Fibroblast of the aortic adventitia (primary cell): ENCODE measurements at places on chromosomes 4 and X. TPM values are rescaled to one million over a fixed set of nuclear protein-coding genes. Genes with fewer than 3 reads are reported as not detected.

GRCh38 chr4:20248155-20248558 lies 3.5 kb upstream of the SLIT2 start:
- peak; percentile 89 for DNase-seq

- DNase-seq, result peak; percentile 33
Observed at GRCh38 chrX:129534816-129535578, 5.1 kb upstream of the OCRL start.

GRCh38 chr4:73944061-73944875 lies 37.6 kb downstream of the PF4 start:
- peak; percentile 28 for DNase-seq

DNA sequence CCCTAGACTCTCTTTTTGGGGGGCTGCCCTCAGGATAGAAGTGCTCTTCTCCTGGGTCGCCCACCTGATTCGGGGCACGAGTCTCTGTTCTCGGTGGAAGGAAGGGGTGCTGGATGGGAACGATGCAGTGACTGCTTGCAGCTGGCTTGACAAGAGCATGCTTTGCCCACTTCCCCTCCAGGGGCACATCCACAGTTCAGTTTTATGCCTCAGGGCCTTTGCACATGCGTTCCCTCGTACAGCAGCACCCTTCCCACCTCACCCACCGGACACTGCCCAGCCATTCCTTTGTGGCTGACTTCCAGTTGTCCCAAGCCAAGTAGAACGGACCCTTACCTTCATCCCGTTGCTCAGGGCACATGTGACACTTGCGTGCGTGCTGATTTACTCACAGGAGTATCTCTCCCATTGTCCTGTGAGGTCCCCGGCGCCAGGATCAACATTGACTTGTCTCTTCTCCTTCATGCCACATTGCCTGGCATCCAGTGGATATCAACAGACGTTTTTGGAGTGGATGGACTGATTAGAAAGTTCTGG lies 60.0 kb downstream of the C4orf50 start:
- DNase-seq, result no peak

DNA sequence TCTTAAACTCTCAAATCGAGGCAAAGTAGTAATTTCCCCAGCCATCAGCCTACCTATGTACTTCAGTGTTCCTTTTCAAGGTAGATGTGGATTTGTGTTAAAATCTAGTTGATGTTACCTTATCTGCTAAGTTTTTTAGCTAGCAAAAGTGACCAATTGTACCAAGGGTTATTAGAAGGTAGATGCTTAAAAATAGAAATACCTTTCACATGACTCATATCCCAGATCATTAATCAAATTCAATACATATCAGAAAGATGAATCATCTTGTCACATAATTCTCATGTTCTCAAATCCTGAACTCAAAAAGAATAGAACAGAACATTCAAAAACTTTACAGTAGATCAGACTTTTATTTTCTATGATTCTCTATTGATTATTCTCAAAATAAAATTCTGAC lies 3.5 kb downstream of the ENAM start:
- peak; percentile 71 for DNase-seq

DNA sequence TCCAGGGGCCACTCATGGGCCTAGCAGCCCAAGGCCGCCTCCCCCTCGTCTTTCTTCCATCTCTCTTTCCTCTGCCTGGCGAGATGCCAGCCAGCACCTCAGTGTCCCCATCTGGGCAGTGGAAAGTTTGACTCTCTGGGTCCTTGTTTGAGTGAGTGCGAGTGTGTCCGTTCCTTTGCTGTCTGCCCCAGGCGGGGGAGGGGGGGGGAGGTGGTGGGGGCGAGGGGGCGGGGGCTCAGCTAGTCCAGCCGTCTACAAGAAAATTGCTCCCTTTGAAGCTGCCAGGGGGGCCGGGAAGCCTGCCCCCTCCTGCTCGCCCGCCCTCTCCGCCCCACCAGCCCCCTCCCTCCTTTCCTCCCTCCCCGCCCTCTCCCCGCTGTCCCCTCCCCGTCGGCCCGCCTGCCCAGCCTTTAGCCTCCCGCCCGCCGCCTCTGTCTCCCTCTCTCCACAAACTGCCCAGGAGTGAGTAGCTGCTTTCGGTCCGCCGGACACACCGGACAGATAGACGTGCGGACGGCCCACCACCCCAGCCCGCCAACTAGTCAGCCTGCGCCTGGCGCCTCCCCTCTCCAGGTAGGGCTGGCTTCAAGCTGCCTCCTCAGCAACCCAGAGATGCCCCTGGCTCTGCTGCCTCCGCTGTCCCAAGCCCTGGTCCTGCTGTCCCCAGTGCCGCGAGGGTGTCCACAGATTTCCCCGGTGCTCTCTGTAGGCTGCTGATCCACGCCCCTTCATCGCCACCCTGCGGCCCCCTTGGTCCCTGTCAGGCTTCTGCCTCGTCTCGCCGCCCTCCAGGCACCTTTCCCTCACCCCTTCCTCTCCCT lies at the start of gene BGN:
BGN (plus strand) TSS at position 440 of the 821 bp plus-strand sequence. CDS start 9,652 bp downstream, outside the sequence.
- DNase-seq, result peak; percentile 68

DNA sequence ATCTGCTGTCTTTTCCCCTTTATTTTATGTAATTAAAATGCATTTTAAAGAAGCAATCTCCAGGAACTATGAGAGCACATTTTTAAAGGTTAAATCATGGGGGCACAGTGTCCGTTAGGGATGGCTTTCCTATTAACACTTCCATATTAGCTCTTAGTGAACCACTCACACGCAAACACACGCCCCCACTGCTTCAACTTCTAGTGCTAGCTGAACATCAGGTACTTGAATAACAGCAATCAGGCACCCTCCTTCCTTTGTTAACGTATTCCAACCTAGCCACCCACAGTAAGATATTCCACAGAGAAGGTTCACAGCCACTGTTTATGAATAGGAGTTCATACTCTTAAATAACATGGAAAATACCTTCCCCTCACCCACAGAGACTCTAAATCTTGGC lies 9.3 kb downstream of the TMEM255A start:
- no peak for DNase-seq

GRCh38 chrX:152600853-152601633 lies 36.7 kb upstream of the GABRQ start:
- no peak for DNase-seq

GRCh38 chr4:111464251-111465045 lies 680.8 kb upstream of the FAM241A start:
- DNase-seq, result peak; percentile 16

GRCh38 chr4:101071241-101071640 lies 276.1 kb downstream of the PPP3CA start:
- DNase-seq, result peak; percentile 7

DNA sequence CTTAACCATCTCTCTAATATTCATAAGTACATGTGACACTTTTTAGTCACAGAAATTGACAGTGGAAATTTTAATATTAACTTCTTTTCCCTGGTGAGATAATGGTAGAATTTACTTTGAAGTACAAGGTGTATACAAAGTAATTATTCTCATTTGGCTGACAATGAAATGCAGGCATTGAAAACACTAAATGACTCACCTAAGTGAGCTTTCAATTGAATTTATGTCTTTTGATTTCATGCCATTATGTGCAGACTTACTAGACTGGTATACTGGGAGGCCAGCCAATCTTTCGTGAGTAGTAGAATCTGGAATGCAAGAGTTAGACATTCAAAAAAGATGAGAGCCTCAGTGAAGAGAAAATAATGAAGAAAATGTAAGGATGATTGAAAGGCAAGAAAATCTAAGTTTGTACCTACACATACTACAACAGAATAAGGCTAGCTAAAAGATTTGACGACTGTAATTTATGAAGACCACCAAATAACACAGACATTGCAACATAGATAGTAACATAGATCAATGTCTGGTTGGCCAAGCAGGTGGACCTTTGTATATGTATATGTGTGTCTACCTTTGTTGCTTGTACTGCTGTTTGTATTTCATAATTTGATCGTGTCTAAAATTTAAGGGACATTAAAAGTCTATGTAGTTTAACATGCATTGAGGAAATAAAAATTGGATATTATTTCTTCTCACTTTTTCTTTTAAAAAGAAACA lies 459.7 kb downstream of the IL15 start:
- DNase-seq, result peak; percentile 98

- peak; percentile 61 for DNase-seq
Observed at GRCh38 chr4:119227690-119228089, 15.2 kb downstream of the USP53 start.

DNA sequence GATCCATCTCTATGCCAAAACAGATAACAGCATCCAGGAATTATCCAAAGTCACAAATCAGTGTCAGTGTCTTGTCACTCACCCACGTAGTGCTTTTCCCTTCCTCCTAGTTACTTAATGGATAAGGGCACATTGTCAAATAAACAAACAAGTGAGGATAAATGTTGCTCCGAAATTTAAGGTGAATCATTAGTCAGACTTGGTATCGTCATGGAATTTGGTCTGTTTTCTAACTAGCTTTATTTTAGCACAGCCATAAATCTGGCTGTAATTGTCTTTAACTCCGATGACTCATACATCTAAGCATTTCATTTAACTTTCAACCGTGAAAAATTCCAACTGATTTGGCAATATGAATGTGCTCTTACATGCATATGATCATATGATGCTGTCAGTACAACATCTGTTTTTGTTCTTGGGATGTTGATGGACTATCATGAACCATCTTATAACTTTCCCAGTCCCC lies 83.3 kb downstream of the SNCA start:
- DNase-seq, result peak; percentile 95

GRCh38 chrX:49892542-49892941 lies 13.3 kb downstream of the USP27X start:
- no peak for DNase-seq

DNA sequence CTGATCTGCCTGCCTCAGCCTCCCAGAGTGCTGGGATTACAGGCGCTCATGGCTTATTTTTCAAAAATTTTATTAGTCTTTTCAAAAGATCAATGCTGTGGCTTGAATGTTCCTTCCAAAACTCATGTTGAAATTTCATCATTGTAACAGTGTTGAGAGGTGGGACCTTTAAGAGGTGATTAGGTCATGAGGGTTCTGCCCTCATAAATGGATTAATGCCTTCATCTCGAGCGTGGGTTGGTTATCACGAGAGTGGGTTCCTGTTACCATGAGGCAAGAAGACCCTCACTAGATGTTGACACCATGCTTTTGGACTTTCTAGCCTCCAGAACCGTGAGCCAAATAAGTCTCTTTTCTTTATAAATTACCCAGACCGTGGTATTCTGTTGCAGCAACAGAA lies 30.3 kb downstream of the EIF2S3 start:
- peak; percentile 26 for DNase-seq

- DNase-seq, result no peak
Observed at GRCh38 chrX:11406109-11406765, 113.0 kb downstream of the AMELX start.

DNA sequence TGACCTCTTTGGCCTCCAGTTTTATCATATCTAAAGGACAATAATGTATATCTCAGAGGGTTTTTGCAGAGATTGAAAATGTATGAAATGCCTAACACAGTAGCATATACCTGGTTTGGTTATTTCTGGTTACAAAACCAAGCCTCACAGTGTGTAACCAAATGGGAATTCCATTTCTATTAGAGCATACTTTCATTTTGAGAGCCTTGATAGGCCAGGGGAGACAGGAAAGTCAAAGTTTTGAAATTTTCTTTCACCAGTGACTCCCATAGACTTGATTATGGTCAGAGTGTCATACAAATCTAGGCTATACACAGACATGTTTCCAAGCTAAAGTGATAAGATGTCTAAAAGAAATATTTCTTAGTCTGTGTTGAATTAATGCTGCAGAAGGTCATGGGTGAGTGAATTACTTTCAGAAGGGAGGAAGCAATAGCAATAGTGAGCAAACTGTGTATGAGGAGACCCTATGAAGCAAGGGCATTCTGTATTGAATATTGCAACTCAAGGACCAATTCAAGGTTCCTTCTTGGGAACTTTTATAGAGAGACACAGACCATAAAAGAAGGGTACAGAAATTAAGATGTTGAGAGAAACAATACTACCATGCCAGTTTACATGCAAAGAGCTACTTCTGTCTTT lies 151.1 kb downstream of the PDE5A start:
- no peak for DNase-seq

DNA sequence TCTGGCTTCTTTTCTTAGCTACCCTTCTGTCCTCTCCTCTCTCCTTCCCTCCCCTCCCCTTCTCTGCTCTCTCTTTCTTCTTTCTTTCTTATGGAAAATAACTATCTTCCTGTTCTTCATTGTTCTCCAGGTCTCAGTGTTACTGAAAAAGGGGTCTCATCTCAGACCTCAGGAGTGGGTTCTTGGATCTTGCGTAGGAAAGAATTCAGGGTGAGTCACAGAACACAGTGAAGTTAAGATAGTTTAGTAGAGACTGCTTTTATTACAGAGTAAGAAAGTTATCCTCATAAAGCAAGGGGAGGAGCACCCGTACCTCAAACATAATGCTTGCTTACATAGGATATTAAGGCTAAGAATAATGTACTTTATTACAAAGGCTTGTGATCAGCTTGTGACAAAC lies 31.8 kb upstream of the CWH43 start:
- DNase-seq, result no peak

DNA sequence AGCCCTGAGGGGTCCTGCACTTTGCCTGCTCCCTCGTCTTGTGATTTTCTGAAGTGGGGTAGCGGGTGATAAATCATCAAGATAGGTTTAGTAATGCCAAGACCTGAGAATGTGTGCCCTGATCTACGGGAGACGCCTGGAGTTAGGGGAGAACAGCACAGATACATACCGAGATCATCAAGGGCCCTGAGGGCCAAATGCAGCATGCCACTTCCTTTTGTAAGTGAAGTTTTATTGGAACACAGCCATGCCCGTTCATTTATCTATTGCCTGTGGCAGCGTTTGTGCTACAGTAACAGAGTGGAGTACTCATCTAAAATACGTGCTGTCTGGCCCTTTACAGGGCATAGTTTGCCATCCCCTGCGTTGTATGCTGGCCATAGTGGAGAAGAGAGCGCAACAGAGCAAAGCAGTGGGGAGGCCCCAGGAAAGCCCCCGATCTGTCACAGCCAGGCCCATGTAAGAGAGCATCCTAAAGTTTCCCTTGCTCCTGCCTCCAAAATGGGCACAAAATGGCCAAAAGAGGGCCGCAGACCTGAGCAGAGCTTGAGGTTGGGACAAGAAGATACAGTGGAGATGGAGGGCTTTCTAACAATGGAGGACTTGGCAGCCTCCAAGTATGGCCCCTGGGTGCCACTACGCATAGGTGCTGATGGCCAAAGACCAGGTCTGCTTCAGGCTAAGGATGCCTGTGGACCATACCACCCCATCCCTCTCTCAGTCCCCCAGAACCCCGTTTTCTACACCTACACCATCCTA lies 167.0 kb downstream of the SMIM20 start:
- DNase-seq, result no peak

- no peak for DNase-seq
Observed at GRCh38 chr4:11223311-11223710, 205.4 kb downstream of the HS3ST1 start.

- DNase-seq, result no peak
Observed at GRCh38 chr4:159290321-159291030, 187.6 kb downstream of the RAPGEF2 start.

GRCh38 chr4:74770226-74770910 lies 24.0 kb downstream of the BTC start:
- DNase-seq, result no peak

The FGFBP1 gene
- total RNA-seq, result not detected in 2 replicates

The TCEAL6 gene
- not detected in 2 replicates for total RNA-seq

The ASB12 gene
- not detected in 2 replicates for total RNA-seq

The BANK1 gene
- total RNA-seq, result 0.41 and 0.54 TPM in 2 replicates

The ZNF518B gene
- total RNA-seq, result 15.0 and 31.4 TPM in 2 replicates

The SLITRK4 gene
- total RNA-seq, result 0.99 and 8.3 TPM in 2 replicates

The ARHGEF38 gene
- total RNA-seq, result not detected in 2 replicates
